ENCODE measurements at places on chromosomes 13 and 19.

- peak; percentile 90 for DNase-seq
Measured at GRCh38 chr19:4575267-4576015, 16.0 kb upstream of the SEMA6B start.

DNA sequence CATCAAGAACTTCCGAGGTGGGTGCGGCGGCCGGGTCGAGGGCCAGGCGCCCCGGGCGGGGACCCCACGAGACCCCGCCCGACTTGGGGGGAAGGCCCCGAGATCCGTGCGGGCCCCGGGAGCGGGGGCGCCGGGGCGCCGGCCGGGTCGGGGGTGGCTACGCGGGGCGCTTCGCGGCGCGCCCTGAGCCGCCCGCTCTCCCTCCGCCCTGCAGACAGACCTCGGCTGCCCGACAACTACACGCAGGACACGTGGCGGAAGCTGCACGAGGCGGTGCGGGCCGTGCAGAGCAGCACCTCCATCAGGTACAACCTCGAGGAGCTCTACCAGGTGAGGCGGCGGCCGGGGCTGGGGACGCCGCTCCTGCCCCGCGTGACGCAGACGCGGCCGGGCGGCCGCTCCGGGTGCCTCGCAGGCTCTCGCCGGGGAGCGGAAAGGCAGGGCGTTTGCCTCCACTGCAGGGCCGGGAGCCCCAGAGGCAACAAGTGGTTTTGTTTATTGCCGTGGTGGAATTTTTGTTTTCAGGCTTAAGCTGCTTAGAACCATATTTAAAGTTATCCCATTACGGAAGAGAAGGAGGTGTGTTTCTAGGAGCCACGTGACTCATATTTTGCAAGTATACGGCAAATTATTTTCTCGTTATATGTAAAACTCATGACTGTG lies 477 bp downstream of the CUL4A start:
- peak; percentile 3 for DNase-seq

GRCh38 chr19:29171525-29171924 lies 41.4 kb downstream of the UQCRFS1 start:
- no peak for DNase-seq

DNA sequence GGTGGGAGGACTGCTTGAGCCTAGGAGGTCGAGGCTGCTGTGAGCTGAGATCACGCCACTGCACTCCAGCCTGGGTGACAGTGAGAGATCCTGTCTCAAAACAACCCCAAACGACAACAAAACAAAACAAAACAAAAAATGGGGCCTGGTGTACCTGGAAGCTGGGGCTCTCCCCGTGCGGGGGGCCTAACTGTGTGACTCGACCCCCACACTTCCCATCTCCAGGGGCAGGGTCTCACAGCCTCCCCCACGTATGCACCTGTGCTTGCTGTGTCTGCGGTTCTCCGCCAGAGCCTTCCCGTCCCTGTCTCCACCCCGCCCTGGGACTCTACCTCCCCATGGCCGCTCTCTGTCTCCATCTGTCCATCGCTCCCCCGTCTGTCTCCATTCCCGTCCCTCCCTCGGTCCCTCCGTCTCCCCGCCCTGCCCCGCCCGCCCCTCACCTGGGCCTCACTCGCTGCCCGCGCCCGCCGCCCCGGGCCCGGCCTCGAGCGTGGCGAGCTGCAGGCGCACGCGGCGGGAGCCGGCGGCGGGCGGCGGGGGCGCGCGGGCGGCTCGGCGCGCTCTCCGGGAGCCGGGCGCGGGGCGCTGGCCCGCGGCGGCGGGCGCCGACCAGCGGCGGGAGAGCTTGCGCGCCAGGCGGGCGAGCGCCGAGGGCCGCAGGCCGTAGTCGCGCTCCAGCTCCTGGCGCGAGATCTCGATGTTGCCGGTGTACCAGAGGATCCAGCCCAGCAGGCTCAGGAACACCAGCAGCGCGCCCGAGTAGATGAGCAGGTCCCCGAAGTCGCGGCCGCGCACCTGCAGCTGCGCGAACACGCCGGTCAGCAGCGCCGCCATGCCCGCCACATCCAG lies 587 bp downstream of the TMEM238 start:
- DNase-seq = no peak

GRCh38 chr13:73411067-73411809 lies 352.4 kb downstream of the KLF5 start:
- DNase-seq = no peak

DNA sequence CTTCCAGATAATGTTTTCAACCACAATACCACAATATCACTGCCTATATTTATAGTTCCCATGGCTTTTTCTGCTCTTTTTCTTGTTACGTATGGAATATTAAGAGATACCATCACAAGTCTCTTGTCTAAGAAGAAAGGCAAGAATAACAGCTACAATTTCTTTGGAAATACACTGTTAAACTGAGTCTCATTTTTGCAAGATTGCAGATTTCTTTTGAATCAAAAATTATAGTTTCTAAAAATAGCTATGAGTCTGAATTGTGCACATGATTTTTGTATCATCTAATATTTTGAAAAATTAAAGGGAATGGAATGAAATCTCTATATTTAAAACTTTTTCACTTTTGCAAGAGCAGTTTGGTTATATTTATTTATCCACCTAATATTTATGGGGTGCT lies 1120.8 kb downstream of the EFNB2 start:
- DNase-seq = no peak

GRCh38 chr19:54172471-54173358 lies at the start of gene TMC4:
Gene TMC4, minus strand, starts transcription at chr19:54173160. Its CDS starts 43 bp downstream, at chr19:54173117.
- DNase-seq = peak; percentile 17

GRCh38 chr13:110593430-110594130 lies 21.8 kb upstream of the NAXD start:
- DNase-seq = no peak

- DNase-seq = no peak
Measured at GRCh38 chr13:100068133-100068931, 20.6 kb upstream of the PCCA start.

DNA sequence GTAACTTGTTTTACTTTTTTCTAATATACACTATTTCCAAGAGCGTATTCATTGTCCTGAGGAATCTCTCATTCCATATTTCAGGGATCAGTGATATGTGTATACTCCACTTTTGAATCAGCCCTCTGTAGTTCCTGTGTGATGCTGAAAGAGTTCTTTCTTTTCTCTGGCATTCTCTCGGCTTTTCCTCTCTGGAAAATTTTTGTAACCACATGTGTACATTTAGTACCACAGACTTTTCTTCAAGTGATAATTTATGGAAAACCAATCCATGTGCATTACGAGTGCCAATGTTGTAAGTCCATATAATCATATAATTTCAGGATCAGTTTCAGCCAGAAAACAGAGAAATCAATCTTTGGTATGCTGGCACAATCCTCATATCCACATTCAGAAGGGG lies 102.2 kb upstream of the MBNL2 start:
- DNase-seq = no peak

DNA sequence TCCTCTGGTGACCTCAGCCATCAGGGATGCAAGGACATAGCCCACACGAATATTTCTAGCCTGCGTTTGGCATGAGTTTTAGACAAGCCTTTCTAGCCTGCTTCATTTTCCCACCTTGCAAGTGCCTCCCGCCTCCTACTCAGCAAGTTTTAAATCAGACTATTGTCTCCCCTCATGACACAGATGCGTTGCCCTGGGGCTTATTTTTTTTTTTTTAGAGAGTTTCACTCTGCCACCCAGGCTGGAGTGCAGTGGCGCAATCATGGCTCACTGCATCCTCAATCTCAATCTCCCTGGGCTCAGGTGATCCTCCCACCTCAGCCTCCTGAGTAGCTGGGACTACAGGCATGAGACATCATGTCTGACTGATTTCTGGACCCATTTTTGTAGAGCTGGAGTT lies 14.6 kb downstream of the GJB2 start:
- DNase-seq = no peak

DNA sequence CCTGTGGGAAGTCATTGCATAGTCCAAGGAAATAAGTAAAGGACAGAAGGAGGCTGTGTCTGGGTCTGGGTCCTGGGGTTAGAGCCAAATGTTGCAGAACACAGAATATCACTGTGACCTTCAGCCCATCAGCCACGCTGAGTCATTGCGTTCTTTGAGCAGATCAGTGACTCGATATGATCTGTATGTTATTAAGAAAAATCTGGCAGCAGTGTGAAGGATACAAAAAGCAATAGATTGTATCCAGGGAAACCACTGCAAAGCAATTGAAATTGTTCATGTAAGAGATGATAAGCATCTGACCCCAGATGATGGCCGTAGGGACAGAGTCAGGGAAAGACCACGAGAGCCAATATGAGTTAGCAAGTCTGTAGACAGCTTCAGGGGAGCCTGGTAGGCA lies 1575.1 kb upstream of the SLC10A2 start:
- no peak for DNase-seq

GRCh38 chr19:6233827-6234511 lies 45.8 kb downstream of the MLLT1 start:
- DNase-seq = no peak

DNA sequence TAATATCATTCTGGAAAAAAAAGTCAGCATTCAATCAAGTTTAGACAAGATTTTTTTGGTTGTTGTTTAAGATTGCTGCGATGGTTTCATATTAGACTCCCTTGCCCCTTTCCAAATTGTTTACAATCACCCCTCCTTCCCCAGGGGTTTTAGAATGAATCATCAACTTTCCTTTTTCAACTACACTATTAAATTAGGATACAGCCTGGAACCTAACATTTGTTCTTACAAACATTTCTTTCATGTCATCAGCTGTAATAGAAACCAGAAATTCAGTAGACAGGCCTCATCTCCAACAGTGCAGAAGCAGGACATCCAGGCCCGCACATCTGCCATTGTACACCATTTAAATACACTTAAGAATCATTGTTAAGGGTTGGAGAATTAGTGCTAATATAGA lies 44.4 kb upstream of the WDFY2 start:
- DNase-seq = no peak

GRCh38 chr19:27777242-27777641 lies 1435.7 kb downstream of the UQCRFS1 start:
- no peak for DNase-seq

GRCh38 chr13:71828117-71828516 lies 38.9 kb downstream of the DACH1 start:
- DNase-seq = no peak

- no peak for DNase-seq
Measured at GRCh38 chr19:7272856-7273578, 21.2 kb downstream of the INSR start.

DNA sequence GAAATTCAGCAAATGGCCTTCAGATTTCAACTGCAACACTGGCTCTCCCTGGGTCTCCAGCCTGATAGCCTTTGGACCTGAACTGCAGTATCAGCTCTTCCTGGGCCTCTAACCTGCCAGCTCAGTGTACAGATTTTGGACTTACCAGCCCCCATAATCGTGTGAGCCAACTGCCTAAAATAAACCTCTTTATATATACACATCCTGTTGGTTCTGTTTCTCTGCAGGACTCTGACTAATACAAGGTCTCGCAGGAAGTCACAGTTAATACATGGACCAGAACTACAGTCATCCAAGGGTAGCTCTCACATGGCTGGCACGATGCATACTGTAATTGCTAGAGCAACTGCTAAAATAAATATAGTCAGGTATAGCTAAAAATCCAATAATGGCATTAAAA lies 85.1 kb downstream of the KATNAL1 start:
- no peak for DNase-seq

DNA sequence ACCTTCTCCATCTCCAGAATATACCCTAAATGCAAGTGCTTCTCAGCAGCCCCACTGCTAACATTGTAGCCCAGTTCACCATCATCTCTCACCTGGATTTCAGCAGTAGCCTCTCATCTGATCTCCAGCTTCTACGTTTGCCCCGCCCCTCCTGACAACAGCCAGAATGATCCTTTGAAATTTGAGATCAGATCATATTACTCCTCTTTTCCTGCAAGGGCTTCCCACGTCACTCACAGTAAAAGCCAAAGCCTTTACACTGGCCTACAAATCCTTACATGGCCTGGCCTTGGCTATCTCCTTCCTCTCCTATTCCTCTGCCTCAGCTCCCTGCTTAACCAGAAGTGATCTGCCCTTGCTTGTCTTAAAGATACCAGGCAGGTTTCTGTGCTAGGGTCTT lies 94.3 kb upstream of the NBEA start:
- DNase-seq = no peak

DNA sequence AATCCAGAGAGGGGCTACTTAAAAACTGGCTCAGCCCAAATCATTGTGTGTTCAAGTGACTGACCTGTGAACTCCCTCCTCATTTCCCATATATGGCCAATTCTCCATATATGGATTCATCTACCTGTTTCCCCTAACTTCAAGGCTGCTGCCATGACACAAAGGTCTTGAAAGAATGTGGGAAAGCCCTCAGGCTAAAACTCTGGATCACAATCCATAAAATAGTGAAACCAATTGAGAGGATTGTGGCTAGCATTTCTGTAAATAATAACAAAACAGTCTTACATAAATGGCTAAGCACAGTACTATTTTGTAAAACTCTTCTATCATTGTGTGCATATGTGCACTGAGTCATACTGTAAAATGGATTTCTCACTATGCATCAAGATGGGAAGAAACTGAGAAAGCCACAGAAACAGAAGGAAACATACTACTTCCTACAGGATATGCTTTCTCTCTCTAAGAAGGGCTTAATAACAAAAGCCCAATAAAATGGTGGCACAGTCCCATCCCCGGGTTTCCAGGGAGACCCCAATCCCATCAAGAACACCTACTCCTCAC lies 80.5 kb downstream of the FOXO1 start:
- no peak for DNase-seq

GRCh38 chr19:36745870-36746269 lies 26.7 kb downstream of the ZNF850 start:
- DNase-seq = no peak

- DNase-seq = no peak
Measured at GRCh38 chr13:113769881-113770280, 10.9 kb downstream of the TMEM255B start.

DNA sequence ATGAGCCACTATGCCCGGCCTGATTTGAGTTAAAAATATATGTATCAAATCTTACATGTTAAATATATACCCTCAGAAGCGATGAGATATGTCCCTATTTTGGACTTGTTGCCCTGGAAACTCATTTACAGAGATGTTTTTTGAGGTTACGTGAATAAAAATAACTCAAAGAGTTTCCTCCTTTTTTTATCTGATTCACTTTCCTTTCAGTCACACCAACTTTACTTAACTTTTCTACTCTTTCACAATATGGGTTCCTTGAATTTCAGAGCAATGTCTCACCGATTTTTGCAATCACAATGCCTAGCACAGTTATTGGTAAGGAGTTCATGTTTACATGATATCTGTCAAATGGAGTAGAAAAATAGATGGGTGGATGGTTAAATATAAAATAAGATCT lies 2.3 kb downstream of the OR7C2 start:
- peak; percentile 5 for DNase-seq
